NCI-H526 (cell line): ENCODE measurements at places on chromosomes 12 and 14.

DNA sequence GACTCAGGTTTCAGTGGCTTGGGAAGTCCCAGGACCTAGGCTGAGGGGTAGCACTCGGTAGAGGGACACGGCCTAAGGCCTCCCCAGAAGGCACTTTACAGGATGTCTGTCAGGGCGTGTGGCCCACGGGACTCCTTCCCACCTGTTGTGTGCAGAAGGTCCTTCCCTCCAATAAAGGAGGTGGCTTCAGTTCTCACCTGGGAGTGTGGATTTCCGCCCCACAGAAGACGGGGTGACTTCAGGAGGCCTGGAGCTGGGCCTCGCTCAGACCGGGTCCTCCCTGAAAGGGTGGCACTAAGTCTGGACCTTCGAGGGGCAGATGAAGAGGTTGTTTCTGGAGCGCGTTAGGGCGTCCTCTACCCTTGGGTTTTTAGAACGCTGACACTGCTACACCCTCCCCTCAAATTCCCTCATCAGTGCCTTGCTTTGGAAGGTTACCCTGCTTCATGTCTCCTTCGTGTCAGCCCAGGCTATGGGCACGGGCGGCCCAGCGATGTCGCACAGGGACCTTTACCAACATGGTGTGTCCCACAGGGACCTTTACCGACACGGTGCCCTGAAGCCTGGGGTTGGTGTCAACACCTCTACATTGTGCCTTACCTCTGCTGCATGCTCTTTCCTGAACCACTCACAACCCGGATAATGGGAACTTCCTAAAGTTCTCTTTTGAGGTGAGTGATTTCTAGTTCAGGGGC is 7.1 kb downstream of the SLC6A12 start:
- DNase-seq: no peak

GRCh38 chr12:92717202-92717601 is 14.4 kb downstream of the PLEKHG7 start:
- DNase-seq: no peak

DNA sequence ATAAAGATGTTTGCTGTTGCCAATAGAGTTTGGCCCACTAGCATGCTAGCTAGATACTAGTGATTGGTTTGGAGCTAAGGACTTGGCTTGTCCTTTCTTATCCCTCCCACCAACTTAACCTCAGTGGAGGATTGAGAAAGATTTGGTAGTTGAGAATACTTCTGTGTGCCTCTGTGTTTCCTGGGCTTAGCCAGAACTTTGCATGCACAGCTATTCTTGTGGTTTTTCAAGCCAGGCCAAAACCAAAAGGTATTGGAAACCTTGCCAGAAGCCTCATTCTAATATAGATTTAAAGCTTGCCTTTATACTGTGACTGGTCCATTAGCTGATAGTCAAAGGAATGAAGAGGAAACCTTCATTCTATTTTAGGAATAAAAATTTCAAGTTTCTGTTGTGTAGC is 188.5 kb downstream of the CCDC91 start:
- no peak for DNase-seq

- no peak for DNase-seq
Measured at GRCh38 chr12:132224484-132224883, 80.2 kb downstream of the NOC4L start.

DNA sequence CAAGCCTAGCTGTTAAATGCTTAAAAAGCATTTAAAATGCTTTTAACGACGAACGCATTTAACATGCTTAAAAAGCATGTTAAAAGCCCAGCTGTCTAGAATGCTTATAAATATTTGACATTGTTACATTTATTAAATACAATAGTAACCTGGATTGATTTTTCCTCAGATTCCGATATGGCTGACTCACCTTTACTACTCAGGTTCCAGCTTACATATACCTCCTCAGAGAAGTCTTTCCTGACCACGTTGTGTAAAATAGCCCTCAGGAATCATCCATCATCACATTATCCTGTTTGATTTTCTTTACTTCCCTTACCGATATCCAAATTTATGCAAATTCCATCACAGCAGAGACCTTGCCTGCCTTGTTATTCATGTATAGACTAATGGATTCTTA is 51.4 kb downstream of the SLC41A2 start:
- peak; percentile 26 for DNase-seq

- peak; percentile 93 for DNase-seq
Measured at GRCh38 chr12:113245695-113246477, 24.6 kb downstream of the TPCN1 start.

GRCh38 chr14:91996948-91997371 is 42.9 kb downstream of the TRIP11 start:
- peak; percentile 59 for DNase-seq

DNA sequence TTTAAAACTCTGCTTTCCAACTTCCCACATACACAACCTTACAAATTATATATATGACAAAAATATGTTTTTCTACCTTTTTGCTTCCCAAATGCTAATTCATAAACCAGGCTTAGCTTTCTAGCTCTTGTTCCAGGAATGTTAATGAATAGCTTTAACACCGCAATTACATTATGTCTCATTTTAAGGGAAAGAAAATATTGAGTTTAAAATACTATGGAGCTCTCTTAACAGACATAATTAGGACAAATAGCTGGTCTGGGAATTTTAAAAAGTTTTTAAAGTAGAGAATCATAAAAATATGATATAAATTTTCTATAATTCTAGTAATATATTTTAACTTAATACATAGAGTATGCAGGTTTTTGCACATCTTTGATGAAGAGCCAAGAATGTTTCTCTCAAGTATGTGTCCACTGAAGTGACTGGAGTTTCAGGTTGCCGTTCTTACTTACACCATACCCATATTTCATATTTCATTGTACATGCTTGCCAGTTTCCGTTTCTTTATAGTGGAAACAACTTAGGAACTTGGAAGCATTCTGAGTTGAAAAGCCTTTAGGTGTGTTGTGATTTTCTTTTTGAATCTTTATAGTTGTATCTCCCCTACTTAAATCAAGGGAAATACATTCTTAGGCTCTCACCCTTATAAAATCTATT is 90.6 kb upstream of the SLCO1C1 start:
- DNase-seq: no peak
